ENCODE measurements at places on chromosomes 7 and 10.

- DNase-seq: no peak
These were observed 24.4 kb downstream of the BAG3 start for GRCh38 chr10:119675483-119676170.

- no peak for DNase-seq
These were observed 59.5 kb upstream of the TM9SF3 start for GRCh38 chr10:96646301-96646700.

GRCh38 chr10:74624501-74624900, 201.9 kb upstream of the KAT6B start:
- DNase-seq: no peak

- DNase-seq: no peak
These were observed 502 bp downstream of the PRKRIP1 start for GRCh38 chr7:102396710-102397019.

- DNase-seq: no peak
These were observed 3.3 kb upstream of the MTERF1 start for GRCh38 chr7:91883676-91884362.

DNA sequence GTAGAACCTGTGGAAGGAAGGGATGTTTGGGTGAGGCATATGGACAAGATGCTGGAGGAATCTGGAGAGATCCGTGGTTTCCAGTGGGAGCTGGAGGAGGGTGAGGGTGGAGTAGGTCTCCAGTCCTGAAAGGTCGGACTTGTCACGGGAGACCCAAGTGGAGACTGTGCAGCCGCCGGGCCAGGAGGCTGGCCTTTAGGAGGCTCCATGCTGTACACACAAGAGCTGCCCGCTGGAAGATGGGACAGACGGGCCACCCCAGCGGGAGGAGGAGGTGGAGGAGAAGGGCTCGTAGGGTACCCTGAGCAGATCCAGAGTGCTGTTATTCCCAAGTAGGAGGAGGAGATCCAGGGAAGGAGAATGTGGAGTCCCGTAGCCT, 106.7 kb downstream of the NKX6-2 start:
- DNase-seq: no peak

DNA sequence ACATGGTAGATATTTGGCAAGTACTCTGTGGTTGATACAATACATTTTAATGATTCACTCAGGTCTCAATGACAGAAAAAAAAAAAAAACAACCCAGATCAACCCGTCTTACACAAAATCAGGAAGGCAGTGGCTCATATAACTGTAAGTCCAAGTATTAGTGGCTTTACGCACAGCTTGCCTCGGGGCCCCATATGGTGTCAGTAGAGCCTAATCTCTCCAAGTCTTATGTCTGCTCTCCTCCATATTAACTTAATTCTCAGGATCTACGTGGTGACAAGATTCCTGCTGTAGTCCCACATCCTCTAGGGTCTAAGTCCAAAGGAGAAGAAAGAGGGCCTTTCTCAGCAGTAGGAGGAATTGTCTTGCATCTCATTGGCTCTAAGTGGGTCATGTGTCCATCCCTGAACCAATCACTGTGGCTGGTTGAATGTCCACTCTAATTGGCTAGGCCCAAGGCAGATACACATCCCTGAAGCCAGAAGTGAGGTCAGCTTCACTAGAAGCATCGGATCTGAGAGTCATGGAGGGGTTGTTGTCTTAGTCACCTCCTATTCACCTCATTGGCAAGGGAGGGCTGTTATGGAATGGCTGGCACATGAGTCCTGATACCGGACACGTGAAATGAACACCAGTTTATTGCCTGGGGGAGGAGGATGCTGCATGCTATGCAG, 20.5 kb upstream of the PLPP4 start:
- no peak for DNase-seq

DNA sequence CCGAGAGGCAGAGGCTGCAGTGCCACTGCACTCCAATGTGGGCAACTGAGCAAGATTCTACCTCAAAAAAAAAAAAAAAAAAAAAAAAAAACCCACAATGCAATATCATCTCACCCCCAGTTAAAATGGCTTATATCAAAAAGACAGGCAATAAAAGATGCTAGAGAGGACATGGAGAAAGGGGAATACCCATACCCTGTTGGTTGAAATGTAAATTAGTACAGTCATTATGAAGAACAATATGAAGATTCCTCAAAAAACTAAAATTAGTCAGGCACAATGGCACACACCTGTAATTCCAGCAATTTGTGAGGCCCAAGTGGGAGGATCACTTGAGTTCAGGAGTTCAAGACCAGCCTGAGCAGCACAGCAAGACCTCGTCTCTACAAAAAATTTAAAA, 25.7 kb downstream of the ABI1 start:
- DNase-seq: no peak

DNA sequence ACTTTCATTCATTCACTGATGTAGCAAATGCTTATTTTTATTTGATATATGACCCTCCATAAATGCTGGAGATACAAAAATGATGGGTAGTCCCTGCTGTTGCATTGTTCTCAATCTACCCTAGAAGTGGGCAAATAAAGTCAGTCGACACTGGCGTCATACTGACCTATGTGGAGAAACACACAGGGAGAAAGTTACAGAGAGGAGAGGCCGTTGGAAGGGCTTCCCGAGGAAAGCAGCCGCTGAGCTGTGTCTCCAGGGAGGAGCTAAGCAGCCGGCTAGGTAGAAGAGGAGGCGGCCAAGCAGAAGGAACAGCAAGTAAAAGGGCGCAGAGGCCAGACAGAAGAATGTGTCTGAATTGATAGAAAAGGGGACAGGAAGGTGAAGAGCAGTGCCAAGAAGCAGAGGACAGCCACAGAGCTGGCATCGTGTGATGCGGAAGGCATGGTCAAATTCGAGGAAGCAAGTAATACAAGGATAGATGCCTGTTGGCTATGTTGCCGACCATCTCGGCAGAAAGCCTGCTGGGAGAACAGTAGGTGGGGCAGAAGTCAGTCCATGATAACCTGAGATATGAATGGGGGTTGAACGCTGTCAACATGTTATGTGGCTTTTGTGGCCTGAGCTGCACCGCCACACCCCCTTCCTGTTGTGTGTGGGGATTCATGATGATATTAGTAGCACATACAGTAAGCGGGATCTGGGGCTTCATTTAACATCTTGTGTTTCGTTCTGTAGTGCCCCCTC, 25.9 kb downstream of the ST8SIA6 start:
- no peak for DNase-seq

DNA sequence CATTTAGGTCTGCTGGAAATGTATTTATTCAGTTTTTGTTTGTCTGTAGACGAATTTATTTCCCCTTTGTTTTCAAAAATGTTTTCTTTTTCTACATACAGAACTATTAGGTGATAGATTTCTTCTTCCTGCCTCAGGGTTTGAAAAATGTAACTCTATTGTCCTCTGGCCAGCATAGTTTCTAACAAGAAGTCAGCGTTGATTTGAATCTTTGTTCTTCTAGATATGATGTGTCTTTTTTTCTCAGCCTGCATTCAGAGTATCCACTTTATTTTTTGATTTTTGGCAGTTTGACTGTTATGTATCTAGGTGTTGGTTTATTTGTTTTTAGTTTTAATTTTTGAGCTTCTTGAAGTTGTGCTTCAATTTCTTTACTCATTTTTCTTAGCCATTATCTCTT, 7.5 kb upstream of the OR2F1 start:
- no peak for DNase-seq

Data from NCI-H1105 (cell line).